ENCODE measurements at places on chromosomes 7 and 10.
A peak's percentile ranks its signal among the peaks of the same experiment; 100 is the strongest.

- DNase-seq: peak; percentile 73
Measured at GRCh38 chr7:92916770-92917224, 80.4 kb upstream of the CDK6 start.

- no peak for DNase-seq
Measured at GRCh38 chr10:28685717-28686116, 8.4 kb downstream of the BAMBI start.

GRCh38 chr10:98226508-98227144, 41.4 kb downstream of the LOXL4 start:
- DNase-seq: no peak

DNA sequence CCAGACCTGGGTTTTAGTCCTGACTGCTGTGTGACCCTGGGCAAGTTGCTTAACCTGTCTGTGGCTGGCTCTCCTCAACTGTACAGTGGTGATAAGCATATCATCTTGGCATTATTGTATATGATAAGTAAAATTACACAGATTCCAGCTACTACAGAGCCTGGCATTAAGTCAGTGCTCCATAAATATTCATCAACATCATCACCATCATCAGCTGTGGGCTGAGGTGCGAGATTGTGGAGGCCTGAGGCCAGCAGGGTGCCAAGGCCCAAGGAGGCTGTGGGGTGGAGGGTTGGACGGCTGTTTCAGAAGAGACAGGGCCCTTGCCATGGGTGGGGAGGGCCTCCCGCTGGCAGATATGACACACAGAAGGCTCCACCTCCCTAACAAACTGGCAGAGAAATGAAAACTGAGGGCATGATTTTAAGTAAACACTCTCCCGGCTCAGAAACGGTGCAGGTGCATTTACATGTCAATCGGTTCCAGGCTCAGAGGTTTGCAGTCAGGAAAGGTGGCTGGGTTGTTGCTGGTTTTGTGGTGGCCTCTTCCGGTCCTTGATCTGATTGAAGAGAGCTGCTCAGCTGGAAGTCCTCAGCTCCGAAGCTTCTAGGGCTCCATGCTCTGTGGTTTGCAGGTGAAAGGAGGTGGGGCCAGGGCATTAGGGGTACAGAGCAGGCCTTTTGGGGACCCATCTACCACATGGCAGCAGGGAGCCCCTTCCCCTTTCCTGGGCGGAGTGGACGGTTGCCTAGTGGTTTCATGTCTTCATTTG, 10.2 kb downstream of the CRYGN start:
- no peak for DNase-seq

- DNase-seq: no peak
Measured at GRCh38 chr10:12534824-12535223, 185.5 kb downstream of the CAMK1D start.

DNA sequence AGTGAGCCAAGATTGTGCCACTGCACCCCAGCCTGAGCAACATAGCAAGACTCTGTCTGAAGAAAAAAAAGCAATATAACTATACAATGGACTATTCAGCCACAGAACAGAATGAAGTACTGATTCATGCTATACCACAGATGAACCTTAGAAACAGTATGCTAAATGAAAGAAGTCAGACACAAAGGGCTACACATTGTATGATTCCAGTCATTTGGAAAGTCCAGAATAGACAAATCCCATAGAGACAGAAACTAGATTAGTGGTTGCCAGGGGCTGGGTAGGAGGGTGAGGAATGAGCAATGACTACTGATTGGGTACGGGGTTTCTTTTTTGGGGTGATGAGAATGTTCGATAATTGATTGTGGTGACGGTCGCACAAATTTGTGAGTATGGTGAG, 9.6 kb upstream of the CFAP70 start:
- no peak for DNase-seq

DNA sequence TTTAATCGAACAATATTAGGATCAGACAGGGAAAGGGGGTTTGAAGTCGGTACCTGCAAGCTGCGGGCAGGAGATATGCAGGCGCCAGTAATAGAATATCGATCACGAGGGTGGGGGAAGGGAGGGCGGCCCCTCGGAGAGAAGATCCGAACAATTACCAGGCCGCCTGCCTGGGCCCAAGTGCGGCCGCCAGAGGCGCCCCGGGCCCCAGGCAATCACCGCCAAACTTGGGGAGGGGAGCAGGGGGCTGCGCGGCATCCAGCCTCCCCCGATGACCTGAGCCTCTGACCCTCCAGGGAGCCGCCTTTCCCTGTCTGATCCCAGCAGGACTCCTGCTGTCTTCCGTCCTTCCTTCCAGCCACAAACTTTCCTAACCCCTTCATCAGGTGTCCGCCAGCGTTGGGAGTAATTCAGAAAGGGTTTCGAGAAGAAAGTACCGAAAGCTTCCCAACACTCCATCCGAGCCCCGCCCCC, 1.1 kb downstream of the NKX1-2 start:
- DNase-seq: no peak

- DNase-seq: no peak
Measured at GRCh38 chr7:12965767-12966166, 278.3 kb downstream of the ARL4A start.

DNA sequence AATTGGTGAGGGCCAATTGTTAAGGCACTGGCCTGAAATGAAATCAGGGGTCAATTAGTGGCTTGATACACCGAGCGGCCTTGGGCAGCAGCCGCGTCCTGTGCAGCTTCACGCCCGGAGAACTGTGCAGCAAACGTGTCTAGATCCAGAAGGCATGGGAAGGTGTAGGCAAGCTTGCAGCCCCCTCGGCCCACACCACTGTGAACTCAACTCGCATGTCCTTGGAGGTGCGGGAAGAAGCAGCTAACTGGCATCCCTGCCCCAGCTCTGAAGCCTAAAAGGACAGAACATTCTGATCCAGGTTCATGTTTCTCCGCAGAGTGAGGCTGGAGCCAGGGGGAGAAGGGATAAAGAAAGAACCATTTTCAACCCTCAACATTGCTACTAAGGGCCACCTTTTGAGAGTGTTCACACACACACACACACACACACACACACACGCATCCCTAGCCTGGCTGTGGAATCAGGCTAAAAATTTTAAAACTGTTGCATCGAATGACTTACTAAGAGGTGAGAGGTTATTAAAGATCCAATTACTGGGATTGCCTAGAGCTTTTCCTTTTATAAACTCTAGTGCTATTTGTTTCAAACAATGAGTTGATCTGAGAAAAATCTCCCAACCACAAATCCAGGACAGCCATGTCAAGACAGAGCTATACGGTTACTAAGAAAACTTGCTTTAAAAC, 104.0 kb downstream of the PARP12 start:
- peak; percentile 34 for DNase-seq

DNA sequence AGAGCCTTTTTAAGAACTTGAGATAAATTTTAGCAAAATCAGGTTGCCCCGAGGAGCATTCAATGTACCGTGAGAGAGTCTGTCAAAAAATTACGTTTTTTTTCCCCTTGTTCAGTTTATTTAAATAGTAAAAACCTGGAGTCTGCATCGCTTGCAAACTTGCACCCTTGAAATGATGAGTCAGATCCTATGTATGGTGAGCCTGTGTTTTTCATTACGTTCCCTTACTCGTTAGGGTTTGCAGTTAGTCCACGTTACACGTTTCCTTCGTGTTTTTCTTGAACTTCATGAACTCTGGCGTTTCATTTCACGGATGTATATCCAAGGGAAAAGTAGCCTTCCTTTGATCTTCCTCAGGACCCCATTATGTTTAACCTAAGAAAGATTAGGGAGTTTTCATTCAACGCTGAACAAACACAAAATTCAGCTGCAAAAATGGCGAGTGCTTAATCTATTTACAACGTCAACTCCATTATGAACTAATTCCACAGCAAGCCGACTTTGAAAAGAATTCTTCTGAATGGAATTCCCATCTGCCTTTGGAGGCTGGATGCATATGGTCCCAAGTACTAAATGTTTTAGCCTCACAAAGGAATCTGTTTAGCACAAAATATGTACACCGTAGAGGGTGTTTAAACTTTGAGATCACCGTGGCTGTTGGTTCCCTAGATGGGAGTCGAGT, 182.4 kb downstream of the MYOF start:
- peak; percentile 67 for DNase-seq

GRCh38 chr7:2118630-2119190, 114.0 kb downstream of the MAD1L1 start:
- no peak for DNase-seq

GRCh38 chr7:105016068-105016708, 2.2 kb downstream of the KMT2E start:
- no peak for DNase-seq

GRCh38 chr10:113554214-113554613, 1.4 kb downstream of the HABP2 start:
- no peak for DNase-seq

GRCh38 chr10:131547129-131547799, 235.7 kb upstream of the TCERG1L start:
- DNase-seq: no peak

GRCh38 chr7:103025341-103025740, 49.3 kb downstream of the FBXL13 start:
- DNase-seq: no peak

DNA sequence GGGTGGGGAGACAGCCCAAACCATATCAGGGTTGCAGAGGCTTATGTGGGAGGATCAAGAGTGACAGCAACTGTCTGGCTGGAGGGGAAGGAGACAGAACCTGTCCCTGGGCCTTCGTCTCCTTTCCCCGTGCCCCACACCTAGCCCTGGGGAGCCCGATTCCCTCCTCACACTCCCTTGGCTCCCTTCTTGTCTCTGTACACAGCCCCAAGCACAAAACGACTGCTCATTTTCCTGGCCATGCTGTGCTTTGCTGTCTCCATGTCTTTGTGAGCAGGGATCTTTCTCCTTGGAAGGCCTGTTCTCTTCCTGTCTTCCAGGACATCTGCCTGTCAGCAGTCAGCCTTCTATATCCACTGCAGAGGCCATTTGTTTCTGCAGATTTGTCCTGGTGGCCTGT, 113.7 kb downstream of the INSYN2A start:
- DNase-seq: no peak

GRCh38 chr7:79451580-79451979, 1.9 kb downstream of the MAGI2 start:
- DNase-seq: no peak

- DNase-seq: no peak
Measured at GRCh38 chr7:149642589-149642988, 130.8 kb downstream of the ZNF467 start.

- no peak for DNase-seq
Measured at GRCh38 chr10:32459051-32459698, 13.2 kb downstream of the CCDC7 start.

DNA sequence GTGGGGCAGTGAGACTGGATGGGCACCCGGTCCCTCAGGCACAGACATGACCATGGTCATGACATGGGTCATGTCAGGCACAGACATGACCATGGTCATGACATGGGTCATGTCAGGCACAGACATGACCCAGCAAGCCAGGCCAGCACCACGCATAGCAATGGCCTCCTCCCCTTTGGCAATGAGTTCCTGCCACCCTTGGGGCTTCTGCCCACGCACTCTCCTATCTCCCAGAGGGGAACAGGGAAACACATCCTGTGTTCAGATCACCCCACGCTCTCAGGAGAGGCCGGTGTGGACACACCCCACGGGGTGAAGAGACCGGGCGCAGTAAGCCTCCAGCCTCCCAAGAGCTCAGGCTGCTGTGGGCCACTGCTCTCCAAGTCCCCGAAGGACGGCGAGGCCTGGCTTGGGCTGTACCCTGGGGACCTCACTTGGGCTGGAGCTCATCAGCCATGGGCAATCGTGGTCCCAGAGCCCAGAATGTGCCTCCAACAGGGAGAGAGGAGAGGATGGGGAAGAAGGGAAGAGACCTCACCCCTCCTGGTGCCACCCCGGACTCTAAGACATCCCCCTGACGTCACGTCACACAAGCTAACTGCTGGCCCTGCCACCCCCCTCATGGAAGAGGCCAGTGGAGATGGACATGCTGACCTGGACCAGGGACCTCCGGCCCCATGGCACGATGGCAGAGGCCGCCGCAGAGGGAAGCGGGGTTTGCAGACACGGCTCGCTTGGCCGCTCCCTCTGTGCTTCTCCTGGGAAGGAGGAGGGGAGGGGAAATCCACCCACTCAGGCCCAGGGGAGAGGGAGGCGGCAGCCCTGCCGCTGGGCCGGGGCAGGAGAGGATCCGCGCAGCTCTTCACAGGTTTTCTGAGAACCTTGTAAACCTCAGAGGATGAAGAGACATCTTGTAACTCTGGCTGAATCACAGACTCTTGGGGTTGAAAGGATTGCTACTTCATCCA, 269.6 kb downstream of the ELFN1 start:
- no peak for DNase-seq

GRCh38 chr7:151334628-151335027, 7.0 kb upstream of the NUB1 start:
- DNase-seq: no peak

- DNase-seq: peak; percentile 66
Measured at GRCh38 chr7:106862317-106863089, 2.6 kb upstream of the PIK3CG start.

DNA sequence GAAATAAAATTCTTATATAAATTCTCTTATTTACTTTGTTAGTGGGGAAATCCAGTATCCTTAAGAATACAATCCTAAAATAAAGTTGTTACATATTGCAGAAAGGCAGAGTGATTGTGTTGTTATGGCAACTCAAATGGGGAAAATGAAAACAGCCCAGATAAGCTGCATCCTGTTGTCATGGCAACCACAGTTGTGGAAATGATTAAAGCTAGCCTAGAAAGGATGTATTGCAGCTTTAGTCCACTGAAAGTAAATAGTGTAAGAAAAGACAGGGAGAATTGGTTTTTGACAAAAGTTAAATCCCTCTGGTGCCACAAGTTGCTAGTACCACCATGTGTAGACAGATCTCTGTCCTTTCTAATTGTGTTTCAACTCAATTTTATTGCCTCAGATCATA, 43.2 kb downstream of the BTRC start:
- peak; percentile 46 for DNase-seq

DNA sequence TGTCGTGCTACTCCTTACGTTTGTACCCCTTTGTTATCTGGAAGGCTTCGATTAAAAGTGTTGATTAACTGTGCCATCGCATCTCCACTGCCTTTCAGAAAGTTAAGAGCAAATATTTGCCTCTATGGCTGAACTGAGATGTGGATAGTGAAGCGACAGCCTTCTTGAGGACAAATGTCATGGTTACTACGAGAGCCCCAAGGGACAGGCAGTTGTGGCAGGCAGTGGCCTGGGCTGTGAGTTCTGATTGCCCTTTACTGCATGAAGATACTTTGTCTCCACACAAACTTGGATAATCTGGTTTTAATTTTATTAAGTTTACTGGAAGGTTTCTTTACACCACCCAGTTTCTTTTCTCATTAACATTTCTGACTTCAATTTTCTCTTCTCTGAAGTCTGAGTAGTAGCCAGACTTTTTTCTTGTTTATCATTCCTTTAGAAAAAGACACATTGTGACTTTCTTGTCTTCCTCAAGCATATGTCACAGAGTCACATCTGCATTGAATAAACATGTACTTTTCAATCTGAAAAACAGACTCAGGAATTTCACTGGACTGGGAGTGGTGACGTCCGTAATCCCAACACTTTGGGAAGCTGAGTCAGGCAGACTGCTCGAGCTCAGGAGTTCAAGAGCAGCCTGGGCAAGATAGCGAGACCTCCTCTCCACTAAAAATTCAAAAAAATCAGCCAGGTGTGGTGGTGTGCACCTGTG, 1.5 kb downstream of the TAS2R41 start:
- peak; percentile 41 for DNase-seq

DNA sequence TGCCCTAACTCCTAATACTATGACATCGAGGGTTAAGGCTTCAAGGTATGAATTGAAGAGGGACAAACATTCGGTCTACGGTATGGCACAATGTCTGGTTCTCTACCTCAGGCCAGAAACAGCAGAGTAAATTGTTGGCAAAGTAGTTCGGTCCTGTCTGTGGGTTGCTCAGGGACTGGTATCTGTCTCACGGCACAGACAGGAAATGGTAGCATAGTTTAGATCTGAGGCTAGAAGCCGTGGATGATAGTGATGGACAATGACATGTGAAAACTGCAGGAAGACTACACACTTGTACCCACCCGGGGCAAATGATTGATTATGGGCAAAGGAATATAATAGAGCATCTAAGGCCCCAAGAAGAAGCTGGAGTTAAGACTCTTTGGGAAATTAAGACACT, 106.2 kb downstream of the TWIST1 start:
- peak; percentile 18 for DNase-seq

All from fibroblast of skin of abdomen (primary cell).